ENCODE measurements at places on chromosomes 2 and 18.

- DNase-seq = no peak
Observed at GRCh38 chr2:7429733-7430132, 512.5 kb downstream of the RNF144A start.

GRCh38 chr2:204050681-204051080, 114.1 kb downstream of the ICOS start:
- DNase-seq = no peak

- DNase-seq = no peak
Observed at GRCh38 chr2:126979039-126980003, 80.6 kb downstream of the TEX51 start.

DNA sequence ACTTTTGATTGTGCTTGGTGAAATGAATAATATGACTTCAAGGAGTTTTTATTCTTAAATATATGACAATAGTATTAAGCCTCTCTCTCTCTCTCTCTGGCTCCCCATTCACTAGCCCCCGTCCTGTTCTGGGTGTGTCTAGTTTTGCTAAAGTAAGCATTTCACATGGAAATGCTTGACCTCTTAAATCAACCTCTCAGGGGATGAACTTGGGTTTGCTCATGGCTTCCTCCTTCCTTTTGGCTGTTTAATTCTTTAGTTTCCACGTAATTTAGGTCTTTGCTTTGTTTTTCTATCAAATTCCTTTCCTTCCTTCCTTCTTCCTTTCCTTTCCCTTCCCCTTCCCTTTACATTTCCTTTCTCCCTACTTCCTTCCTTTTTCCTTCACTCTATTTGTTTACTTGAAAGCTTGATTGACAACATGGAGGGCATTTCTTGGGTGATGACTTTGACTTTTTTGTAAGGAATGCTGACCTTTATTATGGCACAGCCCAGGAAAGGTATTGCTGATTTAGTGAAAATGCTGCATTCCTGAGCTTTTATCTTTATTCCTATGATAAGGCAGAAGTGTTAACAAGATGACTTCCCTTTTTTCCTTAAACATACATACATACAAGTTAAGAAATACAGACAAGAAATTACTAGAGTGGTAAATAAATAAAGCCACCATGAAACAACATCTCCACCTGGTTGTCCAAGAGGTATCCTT, 3.6 kb downstream of the DPP4 start:
- no peak for DNase-seq

- peak; percentile 85 for DNase-seq
Observed at GRCh38 chr2:191675807-191676721, 1.9 kb upstream of the NABP1 start.

Data from CD4-positive, alpha-beta T cell treated with Interleukin-21 for 1 hour (primary cell).